ENCODE measurements at places on chromosomes 7 and 10.
A peak's percentile ranks its signal among the peaks of the same experiment; 100 is the strongest.

- no peak for DNase-seq
Measured at GRCh38 chr10:131546086-131546810, 234.7 kb upstream of the TCERG1L start.

DNA sequence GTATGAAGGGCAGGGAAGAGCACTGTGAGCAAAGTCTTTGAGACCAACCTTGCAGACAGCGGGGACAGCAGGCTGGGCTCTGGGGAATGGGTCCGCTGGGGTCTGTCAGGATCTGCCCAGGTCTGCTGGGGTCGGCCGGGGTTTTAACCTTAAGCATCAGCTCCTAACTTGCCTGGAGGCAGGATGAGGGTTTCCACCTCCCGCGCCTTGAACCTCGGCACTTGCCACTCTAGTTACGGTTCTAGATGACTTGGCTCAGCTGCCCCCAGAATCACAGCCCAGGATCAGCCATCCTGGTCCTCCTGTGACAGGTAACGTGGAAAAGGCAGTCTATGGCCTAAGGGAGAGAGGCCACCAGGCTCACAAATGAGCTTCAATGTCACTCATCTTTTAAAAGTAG is 50.4 kb upstream of the CACUL1 start:
- no peak for DNase-seq

- DNase-seq = no peak
Measured at GRCh38 chr7:28778786-28779185, 179.3 kb downstream of the TRIL start.

GRCh38 chr10:133396035-133396624 is 2.2 kb downstream of the MTG1 start:
- no peak for DNase-seq

DNA sequence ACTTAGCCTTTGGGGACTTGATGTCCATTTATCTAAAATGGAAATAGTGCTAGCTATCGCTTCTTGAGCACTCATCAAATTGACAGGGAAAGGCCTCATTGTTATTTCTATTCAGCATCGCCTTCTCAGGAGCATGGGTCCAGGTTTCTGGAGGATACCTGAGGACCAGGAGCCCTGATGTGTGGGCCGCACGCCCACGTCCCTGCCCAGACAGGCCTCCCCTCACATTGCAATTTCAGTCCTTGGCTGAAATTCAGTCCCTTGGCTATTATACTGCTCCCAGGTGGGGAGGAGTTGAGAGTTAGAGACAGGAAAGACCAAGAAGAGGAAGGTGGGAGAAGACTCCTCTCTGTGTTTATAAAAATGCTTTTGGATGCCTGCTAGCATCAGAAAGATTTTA is 38.9 kb downstream of the GPRIN2 start:
- DNase-seq = no peak

DNA sequence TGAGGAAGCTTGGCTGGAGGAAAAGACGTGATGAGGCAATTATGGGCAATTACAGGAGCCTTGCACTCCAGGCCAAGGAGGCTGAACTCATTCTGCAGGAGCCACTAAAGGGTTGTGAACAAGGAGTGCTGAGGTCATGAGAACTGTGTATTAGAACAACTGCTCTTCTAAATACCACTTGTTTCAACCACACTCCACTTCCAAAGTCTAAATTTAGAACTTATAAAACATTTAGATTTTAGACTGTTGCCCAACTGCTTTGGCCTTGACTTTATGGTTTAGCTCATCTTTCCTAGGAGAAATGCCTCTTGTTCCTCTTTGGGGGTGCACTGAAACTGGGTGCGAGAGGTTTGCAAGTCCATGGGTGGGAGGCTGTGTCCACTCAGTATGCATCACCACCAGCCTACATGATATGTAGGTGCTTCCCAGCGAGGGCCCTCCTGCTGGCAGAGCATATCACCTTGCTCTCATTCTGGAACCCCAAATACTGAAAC is 199.7 kb upstream of the AOAH start:
- peak; percentile 26 for DNase-seq

GRCh38 chr7:92644406-92645113 is 54.4 kb upstream of the FAM133B start:
- DNase-seq = no peak

DNA sequence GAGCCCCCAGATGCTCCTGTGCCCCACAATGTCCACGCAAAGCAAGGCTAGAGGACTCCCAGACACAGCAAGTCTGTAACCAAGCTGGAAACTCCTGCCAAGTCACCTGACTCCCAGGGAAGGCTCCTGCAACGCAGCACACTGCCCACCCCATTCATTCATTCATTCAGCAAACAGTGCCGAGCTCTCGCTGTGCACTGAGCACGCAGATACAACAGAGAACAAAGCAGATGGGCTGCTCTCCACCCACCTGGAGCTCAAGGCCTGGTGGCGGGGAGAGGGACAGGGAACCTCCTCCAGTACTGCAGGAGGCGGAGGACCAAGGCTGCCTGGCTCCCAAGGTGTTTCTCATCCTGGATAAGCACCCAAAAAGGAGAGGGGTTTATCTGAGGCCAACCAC is 8.6 kb downstream of the KCNH2 start:
- DNase-seq = no peak

GRCh38 chr7:15848901-15849300 is 162.4 kb upstream of the MEOX2 start:
- no peak for DNase-seq

- DNase-seq = no peak
Measured at GRCh38 chr10:110546077-110546476, 21.4 kb upstream of the SMC3 start.

DNA sequence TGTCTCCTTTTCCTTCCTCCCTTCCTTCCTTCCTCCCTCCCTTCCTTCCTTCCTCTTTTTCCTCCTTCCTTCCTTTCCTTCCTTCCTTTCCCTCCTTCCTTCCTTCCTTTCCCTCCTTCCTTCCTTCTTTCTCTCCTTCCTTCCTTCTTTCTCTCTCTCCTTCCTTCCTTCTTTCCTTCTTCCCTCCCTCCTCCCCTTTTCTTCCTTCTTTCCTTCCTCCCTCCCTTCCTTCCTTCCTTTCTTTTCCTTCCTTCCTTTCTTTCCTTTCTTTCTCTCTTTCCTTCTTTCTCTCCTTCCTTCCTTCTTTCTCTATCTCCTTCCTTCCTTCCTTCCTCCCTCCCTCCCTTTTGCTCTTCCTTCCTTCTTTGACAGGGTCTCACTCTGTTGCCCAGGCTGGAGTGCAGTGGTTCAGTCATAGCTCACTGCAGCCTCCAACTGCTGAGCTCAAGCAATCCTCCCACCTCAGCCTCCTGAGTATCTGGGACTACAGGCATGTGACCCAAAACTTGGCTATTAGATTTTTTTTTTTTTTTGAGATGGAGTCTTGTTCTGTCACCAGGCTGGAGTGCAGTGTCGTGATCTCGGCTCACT is 15.9 kb upstream of the CYTH3 start:
- DNase-seq = no peak

DNA sequence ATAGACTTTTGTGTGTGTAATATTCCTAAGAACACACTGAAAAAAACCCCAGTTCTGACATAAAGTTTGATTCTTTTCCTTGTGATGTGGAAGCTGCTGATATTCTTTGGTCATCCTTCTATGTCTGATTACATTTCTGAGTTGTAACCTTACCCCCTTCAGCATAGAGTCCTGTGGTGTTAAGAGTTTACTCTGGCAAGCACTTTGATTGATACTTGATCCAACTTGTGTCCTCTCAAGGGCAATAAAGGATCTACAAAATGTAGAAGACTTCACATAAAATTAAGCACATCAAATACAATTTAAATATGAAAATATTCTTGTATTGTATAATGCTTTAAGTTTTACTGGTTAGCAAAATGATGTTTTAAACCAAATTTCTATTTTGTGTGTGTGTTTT is 221.7 kb upstream of the DKK1 start:
- DNase-seq = no peak

GRCh38 chr7:5677538-5678294 is 103.7 kb downstream of the RNF216 start:
- no peak for DNase-seq

- DNase-seq = no peak
Measured at GRCh38 chr10:124994573-124995473, 52.9 kb downstream of the ZRANB1 start.

DNA sequence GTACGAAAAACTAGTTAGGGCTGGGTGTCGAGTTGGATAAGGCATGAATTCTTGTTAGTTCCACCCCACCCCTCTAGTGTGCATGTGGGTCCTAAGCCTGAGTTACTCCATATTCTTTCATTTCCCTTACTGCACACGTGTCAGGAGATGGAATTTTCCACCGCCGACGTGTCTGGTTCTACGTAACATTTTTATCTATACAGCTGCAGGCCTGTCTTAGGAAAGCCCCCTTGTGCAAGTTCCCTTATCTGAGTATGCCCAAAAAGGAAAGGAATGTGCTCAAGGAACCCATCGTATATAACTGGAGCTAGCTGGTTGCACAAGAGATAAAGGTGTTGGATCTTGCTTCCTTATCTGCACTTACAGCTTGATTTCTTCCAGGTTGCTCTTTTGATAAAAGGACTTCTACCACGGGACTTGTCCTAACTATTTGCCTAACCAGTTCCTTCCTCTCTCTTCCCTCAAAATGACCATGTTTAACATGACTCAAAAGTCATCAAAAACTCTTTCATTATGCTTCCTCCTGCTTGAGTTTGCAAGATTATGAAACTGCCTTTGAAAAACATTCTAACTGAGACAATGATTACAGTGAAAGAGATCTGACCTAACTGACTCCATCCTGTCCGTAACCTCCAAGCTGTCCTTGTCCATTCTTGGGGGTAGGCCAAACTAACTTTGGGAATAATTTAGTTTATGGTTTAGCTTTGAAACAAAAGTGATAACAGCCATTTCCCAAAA is 181.4 kb downstream of the AKR1D1 start:
- peak; percentile 84 for DNase-seq

DNA sequence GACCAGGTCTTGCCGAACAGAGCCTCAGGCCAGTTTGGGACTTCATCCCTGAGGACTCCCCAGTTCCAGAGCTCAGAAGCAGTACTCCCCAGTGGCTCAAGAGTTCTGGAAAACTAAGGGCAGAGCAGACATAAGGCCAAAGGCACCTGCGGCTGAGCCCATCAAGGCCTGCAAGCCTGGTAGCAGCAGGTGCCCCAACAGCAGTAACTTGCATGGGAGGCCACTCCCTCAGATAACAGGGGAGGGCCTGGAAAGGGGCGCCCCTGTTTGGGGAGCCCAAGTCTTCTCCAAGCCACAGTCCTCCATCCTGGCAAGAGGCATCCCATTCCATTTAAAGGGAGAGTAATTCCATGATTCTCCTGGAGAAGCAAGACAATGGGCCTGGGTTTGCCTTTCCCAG is 13.0 kb downstream of the POLL start:
- DNase-seq = no peak

- DNase-seq = no peak
Measured at GRCh38 chr10:132183046-132183445, 3.7 kb upstream of the DPYSL4 start.

DNA sequence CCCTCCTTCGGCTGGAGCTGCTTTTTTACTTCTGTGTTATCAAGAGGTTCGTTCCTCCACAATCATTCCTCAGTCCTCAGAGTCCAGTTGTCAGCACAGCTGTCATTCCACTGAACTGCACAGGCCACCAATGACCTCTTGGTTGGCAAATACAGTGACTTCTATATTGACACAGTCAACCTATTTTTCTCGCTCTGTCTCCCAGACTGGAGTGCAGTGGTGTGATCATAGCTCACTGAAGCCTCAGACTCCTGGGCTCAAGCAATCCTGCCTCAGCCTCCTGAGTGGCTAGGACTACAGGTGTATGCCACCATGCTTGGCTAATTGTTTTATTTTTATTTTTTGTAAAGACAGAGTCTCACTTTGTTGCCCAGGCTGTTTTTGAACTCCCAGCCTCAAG is 27.7 kb downstream of the CRCP start:
- DNase-seq = no peak

GRCh38 chr10:132637477-132638129 is 100.0 kb downstream of the INPP5A start:
- DNase-seq = no peak

DNA sequence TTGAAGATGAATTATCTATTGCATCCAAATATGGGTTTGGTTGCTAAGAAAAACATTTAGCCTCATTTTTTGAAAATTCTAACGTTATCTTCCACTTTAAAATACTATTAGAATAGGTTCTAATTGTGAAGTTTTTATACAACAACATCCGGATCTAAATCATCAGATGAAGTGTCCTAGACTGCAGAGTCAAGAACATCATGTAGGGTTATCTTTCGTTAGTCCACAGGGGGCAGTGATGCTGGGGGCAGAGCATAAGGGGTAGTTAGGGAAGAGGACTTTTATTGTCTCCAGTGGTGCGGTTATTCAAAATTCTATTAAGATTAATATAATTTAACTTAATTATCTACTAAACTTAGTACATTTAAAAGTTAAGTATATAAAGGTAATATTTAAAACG is 990.6 kb upstream of the PHF14 start:
- no peak for DNase-seq

- DNase-seq = no peak
Measured at GRCh38 chr7:47295606-47296005, 286.3 kb downstream of the TNS3 start.

- DNase-seq = no peak
Measured at GRCh38 chr10:113426181-113426877, 126.5 kb upstream of the HABP2 start.
